ENCODE measurements at places on chromosomes 1 and 21.
A peak's percentile ranks its signal among the peaks of the same experiment; 100 is the strongest.

GRCh38 chr1:51600529-51600928 is 16.4 kb upstream of the OSBPL9 start:
- no peak for DNase-seq

DNA sequence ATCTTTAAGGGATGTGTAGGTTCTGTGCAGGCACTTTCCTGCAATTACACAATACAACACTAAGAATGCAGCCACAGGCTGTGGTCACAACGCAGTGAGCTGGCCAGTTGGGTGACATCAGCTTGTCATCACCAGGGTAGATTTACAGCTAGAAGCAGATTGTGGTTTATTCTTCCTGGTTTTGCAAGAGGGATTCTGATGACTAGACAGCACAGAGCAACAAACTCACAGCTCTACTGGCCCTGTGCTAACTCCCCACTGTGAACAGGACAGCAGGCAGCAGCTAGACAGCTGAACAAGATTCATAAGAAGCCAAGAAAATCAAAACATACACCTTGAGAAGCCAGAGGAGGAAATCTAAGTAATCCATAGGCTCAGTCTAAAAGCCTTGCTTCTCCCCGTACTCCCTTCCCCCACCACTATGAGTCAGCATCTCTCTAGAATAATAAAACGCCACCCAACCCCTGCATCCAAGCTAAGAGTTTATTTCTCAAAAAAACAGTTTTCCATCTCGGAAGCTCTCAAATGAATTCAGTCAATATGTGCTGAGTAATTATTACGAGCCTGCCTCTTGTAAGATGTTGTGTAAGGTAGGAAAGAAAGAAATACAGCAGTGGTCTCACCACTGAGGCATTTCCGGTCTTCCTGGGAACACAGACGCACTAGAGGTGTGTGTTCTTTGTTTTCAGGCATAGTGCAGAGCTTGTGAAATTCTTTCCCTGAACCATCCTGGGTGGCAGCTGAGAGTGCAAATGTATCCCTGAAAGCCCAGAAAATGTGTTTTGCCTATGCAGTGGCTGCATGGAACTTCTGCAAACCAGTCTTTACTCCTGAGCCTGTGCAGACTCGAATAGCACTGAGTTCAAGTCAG is 162.8 kb downstream of the NTPCR start:
- peak; percentile 90 for DNase-seq

GRCh38 chr1:106554294-106554693 is 502.2 kb upstream of the PRMT6 start:
- DNase-seq, result no peak

DNA sequence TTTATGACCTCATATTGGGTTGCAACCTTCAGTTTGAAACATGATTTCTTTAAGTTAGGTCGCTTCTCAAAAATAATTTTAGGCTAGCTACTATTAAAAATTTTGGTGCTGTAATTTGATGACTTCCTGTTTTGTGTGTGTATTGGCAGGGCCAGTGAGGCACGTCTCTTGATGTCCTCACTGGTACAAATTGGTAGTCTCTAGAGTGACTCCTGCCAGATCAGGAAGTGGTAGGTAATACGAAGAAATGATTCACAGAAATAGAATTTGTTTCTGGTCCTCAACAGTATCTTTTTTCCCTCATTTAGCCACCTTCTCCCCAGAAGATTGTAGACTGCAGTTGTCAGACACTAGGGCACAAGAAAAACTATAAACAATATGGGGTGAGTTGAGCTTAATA is 120.9 kb upstream of the KIAA1614 start:
- no peak for DNase-seq

DNA sequence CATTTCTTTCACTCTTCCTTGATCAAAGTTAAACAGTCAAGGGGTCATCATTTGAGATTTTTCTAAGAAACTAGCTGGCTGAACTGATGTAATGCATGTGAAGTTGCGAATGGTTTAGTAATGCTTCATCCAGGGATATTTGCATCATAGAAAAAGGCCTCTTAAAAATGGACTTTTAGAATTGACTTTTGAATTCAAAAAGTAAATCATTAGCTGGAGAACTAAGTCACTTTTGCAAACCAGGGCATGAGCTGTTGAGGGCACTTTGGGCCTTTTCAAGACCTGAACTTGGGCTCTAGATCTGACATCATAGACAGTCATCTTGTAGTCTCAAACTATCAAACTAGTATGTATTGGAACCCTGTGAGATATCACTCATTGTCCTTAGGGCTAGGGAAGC is 85.0 kb downstream of the GRIK1 start:
- DNase-seq, result no peak

DNA sequence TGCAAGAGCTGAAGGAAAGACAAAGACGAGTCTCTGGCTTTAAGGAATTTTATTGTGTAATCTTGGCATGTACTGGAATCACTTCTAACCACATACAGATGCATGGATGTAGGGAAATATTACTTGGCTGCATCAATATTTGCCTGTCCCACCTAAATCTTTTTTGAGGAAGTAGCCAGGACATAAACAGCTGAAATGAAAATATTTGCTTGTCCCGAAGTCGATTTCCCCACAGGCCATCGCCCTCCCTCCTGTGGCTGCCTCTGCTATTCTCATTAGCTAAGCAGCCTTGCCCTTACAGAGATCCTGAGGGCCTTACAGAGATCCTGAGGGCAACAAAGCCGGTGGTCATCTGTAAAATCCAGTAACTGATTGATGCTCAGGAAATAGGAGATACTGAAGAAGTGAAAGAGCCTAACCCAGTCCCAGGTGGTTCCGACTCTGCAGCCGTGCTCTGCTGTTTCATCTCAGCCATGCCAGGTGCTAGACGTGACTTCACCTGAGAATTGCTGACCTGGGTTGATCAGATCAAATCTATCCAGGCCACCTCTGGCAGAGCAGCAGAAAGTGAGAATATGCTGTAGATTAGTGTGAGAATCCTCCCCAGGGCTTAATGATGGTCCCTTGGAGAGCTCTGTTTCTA is 25.5 kb downstream of the MAN1C1 start:
- peak; percentile 85 for DNase-seq

- no peak for DNase-seq
These were observed 832.3 kb downstream of the LTN1 start for GRCh38 chr21:28160378-28160777.

DNA sequence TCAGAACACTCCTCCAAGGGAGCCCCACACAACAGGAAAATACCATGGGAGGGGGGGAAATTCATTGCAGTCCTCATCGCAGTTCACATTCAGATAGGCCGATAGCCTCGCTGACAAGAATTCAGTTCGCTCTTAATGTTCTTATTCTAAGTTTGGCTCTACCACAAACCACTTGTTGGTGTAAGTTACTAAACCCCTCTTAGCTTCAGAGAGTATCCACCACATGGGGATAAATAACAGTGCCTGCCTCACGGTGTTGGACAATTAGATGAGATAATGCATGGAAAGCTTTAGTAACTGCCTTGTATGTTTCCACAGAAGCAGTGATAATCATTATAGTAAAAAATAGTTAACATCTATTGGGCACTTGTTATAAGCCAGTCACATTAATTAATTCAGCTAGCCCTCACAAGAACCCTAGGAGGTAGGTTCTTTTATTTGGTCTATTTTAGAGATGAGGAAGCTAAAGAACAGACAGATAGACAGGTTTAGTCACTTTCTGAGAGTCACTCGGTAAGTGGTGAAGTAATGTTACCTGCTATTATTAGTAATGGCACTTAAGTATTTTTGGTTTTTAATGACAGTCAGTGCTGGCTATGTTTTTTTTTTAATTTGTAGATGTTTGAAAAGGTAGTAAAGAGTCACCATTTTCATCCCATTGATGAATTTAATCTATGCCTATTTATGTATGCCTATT is 10.1 kb downstream of the VAV3 start:
- DNase-seq, result no peak

DNA sequence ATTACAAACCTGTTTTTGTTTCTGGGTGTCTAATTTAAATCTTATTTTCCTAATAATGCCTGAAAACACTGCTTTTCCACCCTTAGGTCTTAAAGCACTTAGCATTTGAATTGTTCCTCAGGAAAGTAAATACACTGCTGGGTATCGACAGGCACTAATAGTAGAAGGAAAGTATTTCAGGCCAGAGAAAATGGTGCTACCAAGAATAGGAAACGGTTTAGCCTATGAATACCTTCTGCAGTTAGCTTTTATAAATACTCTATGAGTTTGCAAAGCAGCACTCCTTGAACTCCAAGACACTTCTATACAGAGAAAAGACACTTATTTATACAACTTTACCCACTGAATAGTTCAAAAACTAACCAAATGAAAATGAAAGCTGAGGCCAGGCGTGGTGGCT is 6.8 kb downstream of the FUBP1 start:
- DNase-seq, result no peak

DNA sequence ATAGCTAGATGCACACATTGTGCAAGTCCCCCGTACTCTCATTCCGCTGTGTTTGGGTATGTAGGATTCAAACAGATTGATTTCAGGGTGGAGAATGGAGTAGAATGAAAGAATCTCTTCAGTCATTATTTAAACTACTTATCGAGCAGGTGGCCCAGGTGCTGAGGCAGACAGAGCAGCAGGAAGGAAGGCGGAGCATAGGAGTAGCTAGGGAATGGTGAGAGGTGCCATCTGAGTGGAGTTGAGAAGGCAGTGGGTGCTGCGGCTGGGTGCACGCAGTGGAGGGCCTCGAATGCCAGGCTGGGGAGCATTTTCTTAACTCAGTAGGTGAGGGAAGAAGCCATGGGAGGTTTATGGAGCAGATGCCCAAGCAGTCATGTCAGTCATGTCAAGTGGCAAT is 45.2 kb upstream of the CD101 start:
- DNase-seq, result no peak

- DNase-seq, result no peak
These were observed 11.3 kb upstream of the RPL5 start for GRCh38 chr1:92820551-92820950.

DNA sequence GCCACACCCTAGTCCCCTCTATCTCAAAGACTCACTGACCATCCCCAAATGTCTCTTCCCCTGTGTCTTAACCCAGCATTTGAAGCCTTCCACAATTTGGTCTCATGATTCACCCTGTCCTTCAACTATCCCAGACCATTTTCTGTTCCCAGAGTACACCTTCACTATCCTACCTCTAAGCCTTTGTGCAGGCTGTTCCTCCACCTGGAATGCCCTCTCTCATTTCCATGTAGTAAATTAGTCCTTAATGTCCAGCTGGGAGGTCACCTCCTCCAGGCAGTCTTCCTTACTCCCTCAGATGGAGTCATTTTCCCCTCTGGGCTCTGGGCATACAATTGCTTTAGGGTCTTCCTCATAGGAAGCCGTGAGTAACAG is 31.1 kb upstream of the EPB41 start:
- no peak for DNase-seq

DNA sequence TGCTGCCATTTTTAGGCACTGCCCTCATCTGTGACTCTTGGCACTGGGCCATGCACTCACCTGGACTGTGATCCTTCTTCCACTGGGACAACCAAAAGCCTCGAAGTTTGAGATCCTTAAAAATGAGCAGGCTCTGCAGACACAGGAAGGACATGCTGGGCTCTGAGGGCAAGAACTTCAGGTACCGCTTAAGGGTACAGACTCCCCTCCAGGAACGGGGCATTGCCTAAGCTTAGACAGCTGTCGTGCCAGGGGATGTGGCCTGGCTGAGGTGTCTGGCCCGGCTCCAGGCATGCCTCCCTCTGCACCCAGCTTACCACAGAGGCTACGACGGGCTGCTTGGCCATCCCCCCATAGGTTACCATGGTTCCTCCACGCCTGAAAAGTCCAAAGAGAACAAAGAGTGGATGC is 14.2 kb upstream of the SRSF4 start:
- DNase-seq, result no peak

DNA sequence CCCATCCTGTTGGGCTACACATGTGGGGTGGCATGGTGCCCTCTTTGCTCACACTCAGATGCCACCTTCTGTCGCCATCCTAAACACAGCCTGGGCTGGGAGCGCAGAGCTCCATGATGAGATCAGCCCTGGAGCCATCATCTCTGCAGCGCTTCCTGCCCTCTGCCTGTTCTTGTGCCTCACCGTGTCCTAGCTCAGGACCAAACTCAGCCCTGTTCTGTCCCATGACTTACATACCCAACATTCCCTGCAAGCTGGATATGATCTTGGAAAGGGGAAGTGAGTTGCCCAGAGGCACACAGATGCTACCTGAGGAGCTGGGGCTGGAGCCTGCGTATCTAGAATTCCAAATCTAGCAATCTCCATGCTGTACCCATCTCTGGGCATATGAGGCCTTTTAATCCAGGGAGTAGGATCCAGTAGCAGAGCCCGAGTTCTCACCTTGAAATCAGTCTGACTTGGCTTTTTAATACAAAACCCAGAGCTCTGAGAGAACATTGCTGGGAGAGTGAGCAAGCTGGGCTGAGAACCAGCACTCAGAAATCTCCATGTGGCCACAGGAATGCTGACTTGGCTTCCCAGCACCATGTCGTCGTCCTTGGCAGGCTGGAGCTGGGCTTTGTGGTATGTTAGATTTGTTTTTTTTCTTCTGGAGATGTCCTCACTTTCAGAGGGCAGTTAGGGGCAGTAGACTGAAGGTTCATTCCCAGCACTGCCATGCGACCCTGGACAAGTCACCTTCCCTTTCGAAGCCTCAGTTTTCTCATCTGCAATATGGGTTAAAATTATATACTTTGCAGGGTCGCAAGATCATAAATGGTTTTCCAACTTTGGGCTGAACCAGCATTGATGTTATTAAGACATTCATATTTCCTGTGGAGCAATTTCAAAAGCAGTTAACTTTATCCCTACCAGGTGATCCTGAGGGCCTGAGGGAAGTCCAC is 2.6 kb downstream of the ALPL start:
- DNase-seq, result no peak

DNA sequence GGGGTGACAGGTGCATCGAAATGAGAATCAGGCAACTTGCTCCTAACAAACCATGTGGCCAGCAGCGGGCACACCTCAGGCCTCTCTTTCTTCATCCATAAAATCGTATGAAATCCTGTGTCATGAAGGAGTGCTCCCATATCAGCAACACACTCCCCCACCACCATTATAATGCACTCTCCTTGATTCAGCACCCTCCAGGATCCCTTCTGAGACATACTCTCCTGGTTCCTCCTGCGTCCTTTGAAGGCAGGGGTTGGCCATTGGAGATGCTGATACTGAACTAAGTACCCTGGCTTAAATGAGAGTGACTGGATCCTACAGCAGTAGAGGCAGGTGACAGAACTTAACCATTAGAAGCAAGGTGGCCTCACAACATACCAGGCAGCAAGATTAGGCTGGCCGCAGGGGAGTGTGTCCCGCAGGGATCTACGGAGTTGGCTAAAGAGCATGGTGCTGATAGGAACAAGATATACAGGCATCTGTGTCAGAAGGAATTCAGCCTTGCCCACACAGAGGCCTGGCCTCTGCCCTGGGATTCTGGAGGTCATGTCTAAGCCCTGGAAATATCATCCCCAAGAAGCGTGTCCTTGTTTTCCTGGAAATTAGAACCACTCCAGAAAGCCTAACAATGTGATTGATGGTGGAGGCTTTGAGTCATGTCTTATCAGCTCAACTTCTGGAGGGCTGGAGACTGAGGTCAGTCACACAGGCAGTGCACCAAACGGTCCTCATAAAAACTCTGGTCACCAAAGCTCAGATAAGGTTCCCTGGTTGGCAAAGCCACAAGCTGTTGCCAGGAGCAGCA is 16.8 kb downstream of the S100A7A start:
- DNase-seq, result no peak

DNA sequence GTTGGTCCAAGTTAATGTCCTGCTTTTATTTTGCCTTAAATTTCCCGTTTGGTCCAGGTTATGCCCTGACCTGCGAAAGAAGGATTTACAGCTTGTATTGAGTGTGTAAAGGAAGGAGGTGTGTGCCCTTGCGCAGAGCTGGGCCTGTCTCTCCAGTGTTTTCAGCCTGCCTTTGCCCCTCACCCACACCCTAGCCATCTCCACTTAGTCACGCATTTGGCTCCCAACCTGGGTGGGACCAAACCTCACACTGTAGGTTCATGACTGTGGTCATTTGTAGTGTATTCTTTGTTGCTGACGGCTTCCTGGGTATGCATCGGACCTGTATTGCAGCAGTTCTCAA is 572 bp upstream of the SRSF10 start:
- DNase-seq, result peak; percentile 73

Data from endodermal cell (in vitro differentiated cells).